ENCODE measurements at places on chromosomes 5 and 9.

DNA sequence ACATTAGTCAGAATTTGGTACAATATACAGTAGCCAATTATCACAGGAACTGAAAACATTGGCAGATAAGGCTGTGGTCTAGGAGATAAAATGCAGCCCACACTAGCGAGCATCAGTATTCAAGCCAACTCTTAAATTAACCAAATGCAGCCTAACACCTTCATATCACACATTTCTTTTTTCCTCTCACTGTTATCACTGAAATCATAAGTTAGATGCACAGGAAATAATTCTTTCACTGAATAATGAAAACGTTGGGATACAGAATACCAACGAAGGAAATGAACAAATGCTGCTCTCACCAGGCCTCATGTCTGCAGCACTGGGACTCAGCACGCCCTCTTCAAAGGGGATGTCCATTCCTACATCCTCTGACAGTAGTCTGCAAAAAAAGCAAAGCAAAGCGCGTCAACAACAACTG lies 109.1 kb upstream of the PCA3 start:
- peak; percentile 79 for DNase-seq

DNA sequence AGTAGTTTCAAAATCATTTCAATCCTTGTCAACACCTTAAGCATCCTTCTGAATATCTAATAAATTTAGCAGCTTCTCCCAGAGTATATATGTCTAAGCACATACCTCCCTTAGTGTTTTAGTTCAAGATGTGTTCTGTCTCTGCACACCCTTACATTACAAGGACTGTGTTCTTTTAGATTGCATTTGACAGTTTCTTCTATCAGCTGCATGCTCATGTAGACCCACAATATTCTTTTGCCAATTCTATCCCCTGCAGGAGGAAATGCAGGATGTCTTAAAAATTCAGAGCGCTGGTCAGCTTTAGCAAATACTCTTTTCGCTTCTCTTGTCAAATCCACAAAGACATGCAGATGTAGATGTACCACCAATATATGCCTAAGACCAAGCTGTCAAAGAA lies 145.8 kb upstream of the SLC30A5 start:
- DNase-seq: no peak

DNA sequence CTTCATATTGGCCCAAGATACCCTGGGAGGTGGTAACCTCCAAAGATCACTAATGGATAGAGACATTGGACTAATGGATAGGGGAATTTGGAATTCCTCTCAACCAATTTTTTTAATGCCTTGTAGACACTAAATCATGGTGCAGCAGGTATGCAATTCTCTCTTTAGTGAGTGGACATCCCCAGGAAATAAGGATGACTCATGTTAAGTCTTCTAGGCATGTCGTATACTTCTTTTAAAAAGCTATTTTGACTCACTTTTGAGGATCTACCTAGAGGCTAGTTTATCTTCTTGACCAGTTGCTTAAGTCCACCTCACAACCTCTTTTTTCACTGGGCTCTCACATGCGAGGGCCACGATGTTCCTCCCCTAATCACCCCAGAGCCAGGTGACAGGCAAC lies 211.6 kb upstream of the CDH12 start:
- no peak for DNase-seq

- DNase-seq: peak; percentile 68
Observed at GRCh38 chr9:94920420-94921091, 194.1 kb downstream of the AOPEP start.

- no peak for DNase-seq
Observed at GRCh38 chr5:36820900-36821299, 55.7 kb upstream of the NIPBL start.

DNA sequence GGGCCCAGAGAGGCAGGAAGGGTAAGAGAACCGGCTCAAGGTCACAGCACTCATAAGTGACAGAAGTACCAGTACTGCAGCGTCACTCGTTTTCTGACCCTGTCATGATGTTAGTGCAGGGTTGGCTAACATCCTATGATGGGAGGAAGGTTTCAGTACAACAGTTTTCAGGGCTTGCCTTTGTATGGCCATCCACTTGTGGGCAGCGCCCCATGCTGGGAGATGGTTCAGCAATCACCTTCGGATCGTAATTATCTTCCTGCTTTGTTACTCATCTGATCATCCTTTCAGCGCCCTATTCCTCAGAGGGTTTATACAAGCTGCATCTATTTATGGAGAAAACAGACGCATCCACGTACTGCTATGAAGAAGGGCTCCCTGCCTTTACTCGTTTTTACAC lies 2.4 kb downstream of the MAP1B start:
- peak; percentile 39 for DNase-seq

GRCh38 chr5:168086746-168087145 lies 204.7 kb upstream of the WWC1 start:
- no peak for DNase-seq

DNA sequence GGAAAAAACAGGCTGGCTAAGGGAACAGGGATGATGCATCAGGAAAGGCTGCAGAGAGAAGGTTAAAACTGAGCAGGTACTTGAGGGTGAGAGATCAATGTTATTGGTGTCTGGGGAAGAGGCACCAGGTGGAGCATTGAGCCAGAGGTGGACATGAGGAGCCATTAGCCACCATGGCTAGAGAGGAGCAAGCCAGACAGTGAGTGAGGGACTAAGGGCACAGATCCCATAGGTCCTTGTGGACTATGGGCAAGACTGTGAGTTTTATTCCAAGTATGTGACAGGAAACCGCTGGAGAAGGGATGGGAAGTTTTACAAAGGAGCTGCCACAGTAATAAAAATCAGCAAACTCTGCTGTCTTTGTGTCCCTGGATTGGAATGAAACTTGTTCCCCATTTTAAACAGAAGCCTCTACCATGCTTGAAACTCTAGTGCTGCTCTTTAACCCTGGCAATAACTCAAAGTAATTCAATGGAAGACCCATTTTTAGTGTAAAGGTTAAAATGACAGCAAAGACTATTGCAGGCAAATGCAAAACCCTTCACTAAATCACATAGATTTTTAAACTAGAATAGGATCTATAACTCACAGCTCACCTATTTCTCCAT lies 349.8 kb downstream of the ENC1 start:
- DNase-seq: no peak

DNA sequence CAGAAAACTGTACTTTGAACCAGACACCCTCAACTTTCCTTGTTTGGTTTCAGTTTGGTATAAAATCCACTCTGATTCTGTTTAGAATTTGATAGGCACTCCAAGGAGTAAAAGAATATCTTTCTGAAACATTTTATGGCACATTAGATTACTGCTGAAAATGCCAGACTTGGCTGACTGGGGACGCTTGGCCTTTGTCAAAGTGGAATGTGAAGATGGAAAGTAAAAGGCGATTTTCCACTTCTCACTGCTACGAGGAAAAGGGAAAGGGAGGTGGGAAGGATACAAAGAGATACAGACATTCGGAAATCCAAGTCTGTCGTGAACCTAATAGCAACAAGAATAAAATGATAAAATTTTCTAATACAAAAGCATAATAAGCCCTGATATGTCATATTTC lies 203.9 kb downstream of the DMRT2 start:
- DNase-seq: no peak

DNA sequence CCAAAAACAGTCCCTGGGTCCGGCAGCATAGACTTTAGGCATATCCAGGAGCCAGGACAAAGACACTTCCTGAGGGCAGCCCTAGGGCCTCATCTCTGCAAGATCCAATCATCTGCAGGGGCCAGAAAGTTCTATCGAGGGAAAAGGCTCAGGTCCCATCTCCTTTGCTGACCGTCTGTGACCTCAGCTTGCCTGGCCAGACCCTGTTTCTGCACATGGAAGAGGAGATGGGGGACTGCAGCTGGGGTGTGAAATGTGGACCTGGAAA lies 51.0 kb upstream of the FCN1 start:
- no peak for DNase-seq

DNA sequence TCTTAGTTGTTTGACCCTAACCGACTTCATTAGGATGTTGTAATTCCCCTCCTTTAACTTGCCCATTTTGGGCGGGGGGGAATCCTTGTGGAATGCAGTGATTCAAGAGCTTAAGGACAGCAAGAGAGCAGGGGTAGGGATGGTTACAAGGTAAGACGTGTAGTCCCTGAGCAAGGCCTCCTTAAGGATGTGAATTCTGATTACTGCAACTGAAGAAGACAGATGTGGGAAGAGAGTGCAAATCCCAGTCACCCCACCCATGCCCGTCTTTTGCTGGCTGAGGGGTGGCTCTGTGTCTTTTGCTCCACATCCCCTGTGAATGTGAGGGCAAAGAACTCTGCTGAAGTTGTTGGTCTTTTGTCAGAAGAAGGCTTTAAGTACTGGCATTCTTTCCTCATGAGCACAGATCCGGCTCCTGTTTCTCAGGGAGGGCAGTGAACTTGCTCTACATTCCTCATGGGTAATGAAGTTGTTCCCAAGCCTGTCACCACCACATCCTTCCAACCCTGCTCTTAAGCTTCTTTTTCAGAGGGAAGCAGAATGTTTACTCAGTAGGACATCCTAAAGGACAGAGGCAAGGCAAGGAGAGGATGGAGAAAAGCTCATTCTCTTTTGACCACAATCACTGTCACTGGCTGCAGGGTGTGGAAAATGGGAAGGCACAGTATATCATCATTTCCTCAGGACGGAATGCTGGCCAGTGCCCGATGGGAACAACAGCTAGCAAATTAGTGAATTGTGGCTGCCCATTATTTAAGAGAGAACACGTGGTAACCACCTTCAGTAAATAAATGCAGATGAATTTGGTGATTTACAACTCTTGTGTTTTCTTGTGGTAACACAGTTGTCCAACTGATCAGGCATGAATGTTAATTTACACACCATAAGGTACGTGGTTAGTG lies 61.5 kb downstream of the RAI14 start:
- DNase-seq: peak; percentile 98

GRCh38 chr9:82247318-82247717 lies 258.7 kb downstream of the SPATA31D1 start:
- DNase-seq: peak; percentile 7

- DNase-seq: peak; percentile 40
Observed at GRCh38 chr9:33170464-33171415, 3.6 kb upstream of the B4GALT1 start.

DNA sequence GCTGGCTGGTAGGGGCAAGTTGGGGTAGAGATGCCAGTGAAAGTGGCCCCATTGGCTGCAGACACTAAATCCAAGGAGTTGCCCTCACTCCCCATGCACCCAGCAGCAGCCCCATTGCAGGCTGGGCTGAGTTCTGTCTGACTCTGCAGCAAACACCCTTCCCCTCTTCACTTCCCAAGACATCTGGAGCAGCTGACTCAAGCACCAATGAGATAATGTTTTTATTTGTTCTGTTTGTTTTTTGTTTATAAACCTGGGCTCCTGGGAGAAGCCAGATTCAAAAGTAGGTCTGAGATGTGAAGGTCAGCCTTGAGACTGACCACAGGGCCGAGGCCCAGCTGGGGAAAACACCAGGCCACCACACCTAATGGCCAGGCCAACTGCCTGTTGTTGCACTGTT lies 545.9 kb upstream of the KLF4 start:
- DNase-seq: no peak

DNA sequence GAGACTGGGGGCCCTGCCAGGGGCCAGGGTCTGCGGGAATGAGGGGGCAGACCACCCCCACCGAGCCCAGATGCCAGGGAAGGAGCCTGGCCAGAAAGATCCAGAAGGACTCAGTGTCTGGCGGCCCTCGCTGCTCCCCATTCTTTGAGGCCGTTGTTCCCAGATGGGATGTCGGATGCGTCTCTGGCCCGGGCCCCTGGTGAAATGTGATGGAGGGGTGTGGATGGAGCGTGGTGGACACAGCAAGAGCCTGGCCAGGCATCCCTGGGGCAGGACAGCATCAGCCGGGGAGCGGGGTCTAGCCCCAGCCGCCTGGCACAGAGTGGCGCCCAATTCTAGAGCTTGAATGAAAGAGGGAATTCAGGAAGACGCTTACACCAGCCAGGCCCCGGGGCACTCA lies 46.2 kb upstream of the NKD2 start:
- no peak for DNase-seq

- DNase-seq: peak; percentile 14
Observed at GRCh38 chr9:108586471-108587139, 269.2 kb downstream of the ACTL7B start.

DNA sequence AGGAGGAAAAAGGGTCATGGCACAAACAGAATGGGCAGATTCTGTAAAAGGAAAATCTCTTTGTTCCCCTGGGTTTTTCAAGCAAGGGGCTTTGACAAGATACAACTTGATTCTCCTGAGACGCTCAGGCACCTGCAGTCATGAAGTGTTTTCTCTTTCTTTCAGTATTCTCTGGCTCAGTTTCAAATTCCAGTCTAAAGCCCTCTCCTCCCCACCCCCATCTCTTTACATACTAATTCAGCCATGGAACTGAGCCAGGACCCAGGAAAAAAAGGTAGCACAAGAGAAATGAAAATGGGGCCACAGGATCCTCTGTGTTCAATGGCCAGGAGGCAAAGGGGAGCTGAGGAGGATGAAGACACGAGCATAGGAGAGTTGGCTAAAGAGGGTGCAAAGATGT lies 408.4 kb downstream of the SPOCK1 start:
- DNase-seq: no peak

DNA sequence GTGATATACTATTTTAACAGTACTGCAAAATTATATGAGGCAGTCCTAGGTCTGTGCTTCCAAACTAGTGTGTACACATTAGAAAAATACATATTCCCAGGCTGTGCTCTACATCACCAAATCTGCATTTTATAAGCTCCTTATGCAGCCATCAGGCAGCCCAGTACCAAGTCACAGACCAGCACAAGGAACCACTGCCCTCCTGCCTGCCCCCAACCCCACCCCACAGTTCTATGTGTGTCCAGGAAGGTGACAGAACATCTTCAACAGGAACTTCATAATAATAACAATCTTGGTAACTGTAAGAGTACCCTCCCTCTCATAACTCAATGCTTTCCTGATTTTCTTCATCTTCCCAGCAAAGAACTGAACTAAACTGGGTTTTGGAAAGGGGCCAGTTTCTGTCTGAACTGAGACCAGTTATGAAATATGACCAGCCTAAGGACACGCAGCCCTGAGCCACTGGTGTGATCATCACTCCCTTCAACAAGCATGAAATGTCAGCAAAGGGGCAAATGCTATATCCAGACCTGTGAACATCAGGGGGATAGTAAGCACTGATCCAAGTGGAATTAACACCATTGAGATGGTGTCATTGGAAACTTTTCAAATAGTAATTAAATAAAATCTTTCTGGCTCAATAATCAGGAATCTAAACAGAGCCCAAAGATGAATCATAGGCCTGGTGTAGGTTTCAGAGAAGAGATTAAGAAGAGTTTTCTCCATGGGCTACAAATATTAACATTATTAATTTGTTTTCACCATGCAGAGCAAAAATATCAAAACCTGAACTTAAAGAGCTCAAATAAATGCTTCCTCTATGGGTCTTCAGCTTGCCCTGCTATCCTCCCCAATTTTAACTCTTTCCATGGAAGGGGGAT lies 82.1 kb downstream of the DPYSL3 start:
- DNase-seq: peak; percentile 72

- DNase-seq: peak; percentile 37
Observed at GRCh38 chr9:98430535-98431292, 175.3 kb upstream of the TBC1D2 start.

GRCh38 chr9:28915202-28915930 lies 1342.1 kb upstream of the C9orf72 start:
- DNase-seq: no peak

Data from cardiac fibroblast (primary cell).